ENCODE measurements at places on chromosomes 6 and 20.

DNA sequence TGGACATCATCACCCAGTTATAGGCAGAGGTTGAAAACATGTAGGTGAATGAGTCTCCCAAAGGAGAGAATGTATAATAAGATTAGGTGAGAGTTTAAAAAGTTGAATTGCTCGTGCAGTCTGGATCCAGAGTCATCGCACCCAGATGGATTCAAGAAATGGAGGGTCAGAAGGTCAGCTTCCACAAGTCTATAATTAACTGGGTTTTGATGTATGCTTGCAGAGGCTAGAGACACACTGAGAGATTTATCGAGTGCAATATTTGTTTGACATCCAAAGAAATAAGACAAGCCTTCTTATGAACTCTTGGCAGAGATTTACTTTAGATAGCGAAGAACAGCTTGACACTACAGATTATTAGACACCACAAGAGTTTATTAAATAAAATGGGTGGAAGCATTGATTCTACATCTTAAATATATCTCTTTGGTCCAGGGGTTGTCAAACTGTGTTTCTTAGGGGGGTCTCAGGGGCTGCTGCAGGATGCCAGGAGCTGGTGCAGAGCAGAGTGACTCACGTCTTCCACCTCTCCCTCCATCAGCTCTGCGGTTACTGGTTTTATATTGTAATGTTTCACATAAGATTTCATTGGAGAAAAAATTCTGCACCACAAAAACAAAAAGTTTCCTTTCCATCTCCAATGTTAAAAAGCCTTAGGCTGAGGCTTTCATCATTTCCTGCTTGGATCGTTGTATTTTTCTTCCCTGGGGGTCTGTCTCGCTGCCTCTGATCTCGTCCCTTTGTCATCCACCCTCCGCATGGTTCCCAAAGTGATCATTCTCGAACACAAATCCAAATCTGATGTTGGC is 176.2 kb upstream of the AHI1 start:
- no peak for ATAC-seq

- ATAC-seq: no peak
Measured at GRCh38 chr6:13505345-13505734, 17.9 kb upstream of the GFOD1 start.

- ATAC-seq: peak; percentile 75
Measured at GRCh38 chr20:4234128-4234527, 218.8 kb upstream of the RNF24 start.

DNA sequence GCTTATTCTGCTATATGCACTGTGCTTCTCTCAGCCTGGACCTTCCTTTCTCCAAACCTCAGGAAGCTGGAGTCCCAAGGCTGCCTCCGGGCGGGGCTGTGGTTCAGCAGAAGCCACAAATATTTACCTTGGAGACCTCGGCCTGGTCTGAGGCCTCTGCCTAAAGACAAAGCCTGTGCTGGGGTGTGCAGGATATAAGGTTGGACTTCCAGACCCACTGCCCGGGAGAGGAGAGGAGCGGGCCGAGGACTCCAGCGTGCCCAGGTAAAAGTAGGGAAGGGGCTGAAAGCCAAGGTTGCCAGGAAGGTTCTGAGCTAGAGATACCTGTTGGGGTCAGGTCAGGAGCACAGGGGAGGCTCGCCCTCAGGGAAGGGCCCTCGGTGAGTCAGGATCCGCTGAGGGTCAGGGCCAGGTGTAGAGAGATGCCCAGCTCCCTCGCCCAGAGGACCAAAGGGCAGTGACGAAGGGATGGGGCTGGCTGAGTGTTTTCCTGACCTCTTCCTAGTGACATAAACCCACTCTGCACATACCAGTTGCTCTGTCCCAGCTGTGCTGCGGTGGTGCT is at the start of gene BPIFB1:
TSS of gene BPIFB1 (plus strand) at position 224 of the 565 bp plus-strand sequence. CDS start 2,860 bp downstream, outside the sequence.
- ATAC-seq: no peak
